ENCODE measurements at places on chromosomes 11 and 22. TPM values are rescaled to one million over a fixed set of nuclear protein-coding genes. Genes with fewer than 3 reads are reported as not detected.

DGCR6 gene
- 2.8 TPM for total RNA-seq

FDX1 gene
- total RNA-seq = 10.5 TPM

MMP13 gene
- not detected for total RNA-seq

GCAT gene
- total RNA-seq = 10.1 TPM

AASDHPPT gene
- 29.8 TPM for total RNA-seq
